GM10248 (cell line): ENCODE measurements at places on chromosomes 13 and 19.

GRCh38 chr19:49664171-49665035 is 1.3 kb downstream of the IRF3 start:
- DNase-seq: peak; percentile 88

- DNase-seq: no peak
These were observed 61.7 kb upstream of the MCF2L start for GRCh38 chr13:112907286-112907685.

- DNase-seq: no peak
These were observed 17.7 kb upstream of the FBXO17 start for GRCh38 chr19:38993271-38993670.

DNA sequence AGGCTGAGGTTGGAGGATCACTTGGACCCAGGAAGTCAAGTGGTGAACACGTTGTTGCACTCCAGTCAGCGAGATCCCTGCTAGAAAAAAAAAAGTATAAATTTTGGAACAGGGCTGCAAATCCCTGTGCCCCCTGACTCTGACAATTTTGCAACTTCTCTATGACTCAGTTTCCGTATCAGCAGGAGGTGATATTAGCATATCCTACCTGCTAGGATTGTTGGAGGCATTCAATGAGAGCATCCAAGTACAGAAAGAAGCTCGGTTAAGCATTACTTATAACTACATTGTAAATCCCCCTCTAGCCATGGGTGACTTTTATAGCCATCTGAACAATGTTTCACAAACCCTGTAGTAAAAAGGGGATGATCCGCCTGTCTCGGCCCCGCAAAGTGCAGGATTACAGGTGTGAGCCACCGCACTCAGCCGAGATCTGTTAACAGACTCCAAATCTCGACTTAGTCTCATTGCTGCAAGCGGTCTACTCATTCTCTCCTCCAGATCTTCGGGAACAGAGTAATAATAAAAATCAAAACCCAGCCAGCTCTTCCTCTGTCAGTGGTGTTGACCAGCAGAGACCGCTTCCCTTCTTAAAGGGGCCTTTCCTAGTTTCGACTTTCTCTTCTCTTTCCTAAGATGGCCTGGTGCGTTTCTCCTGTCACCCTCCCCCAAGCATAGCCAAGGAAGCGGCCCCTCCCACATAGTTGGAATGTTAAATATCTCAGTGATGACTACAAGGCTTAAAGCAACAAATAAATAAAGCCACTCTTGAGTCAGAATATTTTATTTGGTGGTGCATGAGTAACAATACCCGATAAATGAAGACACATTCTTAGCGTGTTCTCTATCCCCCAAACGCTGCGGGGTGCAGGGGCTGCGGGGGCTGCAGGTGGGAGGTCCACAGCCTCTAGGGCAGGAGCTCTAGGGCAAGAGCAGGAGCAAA is 10.3 kb upstream of the BICRA start:
- DNase-seq: no peak
